ENCODE measurements at places on chromosomes 3 and 15.
A peak's percentile ranks its signal among the peaks of the same experiment; 100 is the strongest.

DNA sequence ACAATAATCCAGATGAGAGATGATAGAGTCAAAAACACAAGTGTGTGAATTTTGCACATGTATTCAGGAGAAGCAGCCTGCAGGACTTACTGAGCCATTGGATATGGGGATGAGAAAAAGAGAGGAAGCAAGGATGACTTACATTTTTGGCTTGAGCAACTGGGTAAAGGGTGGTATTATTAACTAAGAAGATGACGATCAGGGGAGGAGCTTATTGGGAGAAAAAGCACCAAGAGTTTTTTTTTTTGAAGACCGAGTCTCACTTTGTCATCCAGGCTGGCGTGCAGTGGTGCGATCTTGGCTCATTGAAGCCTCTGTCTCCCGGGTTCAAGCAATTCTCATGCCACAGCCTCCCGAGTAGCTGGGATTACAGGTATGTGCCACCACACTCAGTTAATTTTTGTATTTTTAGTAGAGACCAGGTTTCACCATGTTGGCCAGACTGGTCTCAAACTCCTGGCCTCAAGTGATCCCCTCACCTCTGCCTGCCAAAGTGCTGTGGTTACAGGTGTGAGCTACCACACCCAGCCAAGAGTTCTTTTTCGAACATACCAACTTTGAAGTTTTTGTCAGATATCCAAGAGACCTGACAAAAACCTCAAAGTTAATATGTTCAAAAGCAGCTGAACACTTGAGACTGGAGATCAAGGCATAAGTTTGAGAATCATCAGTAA is 14.8 kb upstream of the SH3BP5 start:
- no peak for DNase-seq

DNA sequence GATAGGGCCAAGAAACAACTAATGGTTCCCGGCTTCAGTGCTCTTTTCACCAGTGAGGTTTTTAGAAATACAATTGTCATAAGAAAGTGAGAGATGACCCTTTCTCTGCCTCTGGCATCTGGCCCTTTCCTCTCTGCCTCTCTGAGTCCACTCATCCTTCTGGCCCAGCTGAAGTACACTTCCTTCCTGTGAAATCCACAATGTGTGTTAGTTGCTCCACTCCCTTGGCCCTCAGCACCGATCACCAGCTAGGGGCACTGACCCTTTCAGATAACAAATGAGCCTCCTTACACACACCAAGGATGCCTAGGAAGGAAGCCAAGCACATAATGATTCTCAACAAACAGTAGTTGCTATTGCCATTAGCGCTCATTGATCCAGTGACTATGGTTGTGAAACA is 2.9 kb upstream of the CAV3 start:
- DNase-seq = no peak

- DNase-seq = no peak
Observed at GRCh38 chr15:91490211-91490610, 363.3 kb upstream of the SLCO3A1 start.

- no peak for DNase-seq
Observed at GRCh38 chr3:122665226-122665786, 15.3 kb upstream of the PARP14 start.

DNA sequence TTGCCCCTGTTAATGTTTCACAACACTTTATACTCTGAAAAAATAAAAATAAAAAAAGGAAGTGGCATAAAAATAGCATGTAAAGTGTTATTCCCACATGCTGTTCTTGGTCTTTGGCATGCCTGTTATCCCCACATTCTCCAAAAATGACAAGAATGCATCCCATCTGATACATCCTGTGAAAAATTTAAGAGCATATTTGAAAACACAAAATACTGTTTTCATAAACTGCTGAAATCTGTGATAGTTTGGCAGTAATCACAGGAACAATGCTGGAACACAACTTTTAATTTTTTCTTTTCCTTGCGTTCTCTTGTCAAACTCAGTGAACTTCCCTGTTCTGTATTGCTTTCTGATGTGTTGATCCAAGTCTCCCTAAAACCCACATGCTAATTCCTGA is 288.8 kb downstream of the ROBO2 start:
- DNase-seq = no peak

- no peak for DNase-seq
Observed at GRCh38 chr3:19116239-19116638, 32.1 kb upstream of the KCNH8 start.

GRCh38 chr15:61834076-61834697 is 226.1 kb downstream of the VPS13C start:
- peak; percentile 34 for DNase-seq

GRCh38 chr3:31240466-31240865 is 292.3 kb upstream of the STT3B start:
- DNase-seq = no peak

- no peak for DNase-seq
Observed at GRCh38 chr15:74215958-74216357, 13.4 kb upstream of the STRA6 start.

GRCh38 chr15:91961357-91961756 is 107.8 kb downstream of the SLCO3A1 start:
- no peak for DNase-seq

DNA sequence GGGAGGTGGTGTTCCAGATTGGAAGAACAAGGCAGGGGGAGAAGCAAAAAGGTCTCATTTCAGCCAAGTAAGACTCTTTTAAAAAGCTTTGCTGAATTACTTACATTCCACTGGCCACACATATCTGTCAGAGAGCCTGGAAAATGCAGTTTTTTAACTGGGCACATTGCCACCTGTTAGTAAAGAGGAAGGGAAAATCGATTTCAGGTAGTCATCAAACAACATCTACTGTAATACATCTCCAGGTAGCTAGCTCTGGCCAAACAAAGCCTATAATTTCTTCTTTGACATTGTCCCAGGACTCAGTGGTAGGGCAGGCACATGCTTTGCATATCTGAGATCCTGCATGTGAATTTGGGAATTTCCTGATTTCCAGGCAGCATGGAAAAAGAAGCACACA is 480.7 kb upstream of the SUCLG2 start:
- DNase-seq = no peak

GRCh38 chr3:82000773-82001172 is 239.3 kb upstream of the GBE1 start:
- no peak for DNase-seq

GRCh38 chr3:13052191-13052820 is 20.9 kb downstream of the IQSEC1 start:
- no peak for DNase-seq

GRCh38 chr3:48464713-48465221 is 18.2 kb downstream of the ATRIP start:
- DNase-seq = no peak

DNA sequence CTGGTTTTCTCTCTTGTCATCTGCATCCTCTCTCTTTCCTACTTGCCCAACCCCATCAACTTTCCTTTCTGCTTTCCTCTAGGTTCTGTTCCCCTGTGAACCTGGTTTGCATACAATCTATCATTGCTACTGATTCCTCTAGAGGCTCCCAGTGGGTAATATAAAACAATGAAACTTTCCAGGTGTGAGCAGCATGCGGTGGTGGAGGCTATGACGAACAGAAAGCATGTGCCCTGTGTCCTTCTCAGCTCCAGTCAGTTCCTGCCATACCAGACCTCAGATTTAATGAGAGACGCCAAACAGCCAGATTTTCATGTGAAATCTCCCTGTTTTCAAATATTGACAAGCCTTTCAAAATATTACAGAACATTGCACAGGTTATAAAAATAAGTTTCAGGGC is 3.5 kb upstream of the ACAP2 start:
- peak; percentile 90 for DNase-seq

DNA sequence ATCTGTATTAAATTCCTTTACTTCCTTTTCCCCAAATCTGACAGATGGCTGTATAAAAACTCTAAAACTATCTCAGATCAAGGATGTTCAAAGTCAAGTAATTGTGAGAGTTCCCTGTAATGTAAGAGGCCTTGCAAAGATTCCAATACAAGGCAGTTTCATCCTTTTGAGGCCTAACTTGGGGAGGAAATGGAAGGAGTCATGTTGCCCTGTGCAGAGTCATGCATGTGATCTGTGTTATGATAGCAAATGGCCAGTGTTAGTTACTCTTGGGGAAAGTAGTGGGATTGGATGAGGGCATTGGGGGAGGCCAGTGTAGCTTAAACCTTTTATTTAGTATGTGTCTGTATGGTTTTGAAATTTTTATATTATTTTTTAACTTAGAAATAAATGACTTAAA is 23.7 kb upstream of the FBXL22 start:
- no peak for DNase-seq

DNA sequence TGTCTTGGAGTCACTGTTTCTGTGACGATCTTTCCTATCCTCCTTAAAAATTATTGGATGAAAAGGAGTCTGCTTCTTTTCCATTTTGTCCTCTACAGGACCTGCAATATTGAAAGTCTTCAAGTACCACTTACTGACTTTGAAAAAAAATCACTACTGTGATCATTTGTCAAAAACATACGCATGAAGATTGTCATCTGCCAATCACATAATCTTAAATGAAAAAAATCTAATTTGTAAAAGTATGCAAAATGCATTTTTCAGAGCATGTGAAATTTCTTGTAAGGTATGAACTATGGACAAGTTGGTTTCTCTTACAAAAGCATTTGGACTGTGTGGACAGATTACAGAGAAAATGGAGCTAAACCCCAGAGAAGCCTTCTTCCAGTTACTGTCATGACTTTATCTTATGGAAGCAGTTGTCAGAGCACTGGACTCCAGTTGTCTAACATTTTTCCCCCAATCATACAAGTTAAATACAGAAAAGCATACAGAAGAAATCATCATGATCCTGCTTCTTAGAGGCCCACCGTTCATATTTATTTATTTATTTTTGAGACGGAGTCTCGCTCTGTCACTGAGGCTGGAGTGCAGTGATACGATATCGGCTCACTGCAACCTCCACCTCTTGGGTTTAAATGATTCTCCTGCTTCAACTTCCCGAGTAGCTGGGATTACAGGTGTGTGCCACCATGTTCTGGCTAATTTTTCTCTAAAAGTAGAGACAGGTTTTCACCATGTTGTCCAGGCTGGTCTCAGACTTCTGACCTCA is 3.4 kb upstream of the PXK start:
- DNase-seq = no peak

GRCh38 chr15:42825599-42825998 is 88.7 kb upstream of the CDAN1 start:
- DNase-seq = no peak

GRCh38 chr3:54510506-54510905 is 388.2 kb downstream of the CACNA2D3 start:
- no peak for DNase-seq

GRCh38 chr15:77753281-77753873 is 120.7 kb upstream of the LINGO1 start:
- DNase-seq = no peak

DNA sequence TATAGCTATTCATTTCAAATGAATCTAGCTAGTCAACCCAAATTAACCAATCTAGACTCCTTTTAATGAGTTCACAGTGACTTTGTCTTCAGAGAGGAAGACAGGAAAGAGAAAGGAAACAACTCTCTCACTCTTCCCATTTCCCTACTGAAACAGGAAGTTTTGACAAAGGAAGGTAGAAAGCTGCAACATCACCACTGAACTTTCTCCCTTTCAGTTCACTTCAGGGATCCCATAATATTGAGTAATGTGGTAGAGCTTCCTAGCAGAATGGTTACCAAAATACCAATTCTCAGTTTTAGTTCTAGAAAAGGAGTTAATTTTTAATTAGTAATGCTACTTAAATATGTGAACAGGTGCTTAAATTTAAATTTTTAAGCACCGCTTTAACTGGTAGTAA is 7.5 kb downstream of the VPS13C start:
- no peak for DNase-seq

Measured in NCI-H526 (cell line).